Activated T-helper 17 cell treated with anti-CD3 and anti-CD28 coated beads, Interleukin-2, amount 50 U/mL, for 72 hours (primary cell): ENCODE measurements at places on chromosomes 1 and 21. TPM values are rescaled to one million over a fixed set of nuclear protein-coding genes. Genes with fewer than 3 reads are reported as not detected.
A peak's percentile ranks its signal among the peaks of the same experiment; 100 is the strongest.

DNA sequence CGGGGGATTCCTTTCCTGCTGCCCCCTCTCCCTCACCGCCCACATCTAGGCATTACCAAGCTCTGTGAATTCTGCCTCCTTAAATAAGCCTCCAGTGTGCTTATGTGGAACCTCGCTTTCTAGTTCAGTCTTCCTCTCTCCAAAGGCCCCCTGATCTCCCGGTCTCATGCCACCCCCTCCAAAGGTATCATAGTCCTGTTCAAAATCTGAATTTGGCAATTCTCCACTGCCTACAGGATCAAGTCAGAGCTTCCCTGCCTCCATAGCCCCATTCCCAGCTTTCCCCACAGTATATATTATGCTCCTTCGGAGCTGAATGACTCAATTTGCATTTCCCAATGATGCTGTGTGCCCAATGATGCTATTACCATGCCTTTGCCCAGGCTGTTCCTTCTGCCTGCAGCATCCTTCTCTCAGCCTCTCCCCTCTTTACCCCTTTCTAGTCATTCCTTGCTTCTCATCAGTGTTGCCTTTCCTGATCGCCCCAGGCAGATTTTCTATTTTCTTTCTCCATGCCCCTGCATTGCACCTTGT, 1.7 kb downstream of the AZIN2 start:
- ATAC-seq, result no peak
- H3K27ac ChIP-seq, result no peak overlapping the region
- peaks cover 19% of the 10 kb centered on the region for H3K4me1 ChIP-seq
- H3K36me3 ChIP-seq, result no peaks in the 10 kb centered on the region

- H3K4me1 ChIP-seq, result no peaks in the 10 kb centered on the region
- H3K4me3 ChIP-seq, result no peak overlapping the region
- no peak for ATAC-seq
- H3K27ac ChIP-seq, result no peak overlapping the region
- H3K27me3 ChIP-seq, result peaks cover 14% of the 10 kb centered on the region
Observed at GRCh38 chr21:37593740-37594471, 227.3 kb downstream of the DYRK1A start.

DNA sequence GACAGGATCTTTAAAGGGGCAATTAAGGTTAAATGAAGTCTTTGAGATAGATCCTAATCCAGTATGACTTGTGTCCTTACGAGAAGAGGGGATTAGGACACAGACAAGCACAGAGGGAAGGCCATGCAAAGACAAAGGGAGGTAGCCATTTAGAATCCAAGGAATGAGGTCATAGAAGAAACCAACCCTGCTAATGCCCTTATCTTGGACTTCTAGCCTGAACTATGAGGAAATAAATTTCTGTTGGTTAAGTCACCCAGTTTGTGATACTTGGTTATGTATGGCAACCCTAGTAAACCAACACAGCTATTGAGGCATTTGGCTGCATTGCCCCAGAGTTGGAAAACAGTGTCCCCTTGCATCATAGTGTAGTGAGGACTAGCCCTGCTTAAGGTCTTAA, 121.3 kb downstream of the MAST2 start:
- H3K27ac ChIP-seq, result no peak overlapping the region
- no peaks in the 10 kb centered on the region for H3K36me3 ChIP-seq
- no peaks in the 10 kb centered on the region for H3K27me3 ChIP-seq
- no peak for ATAC-seq
- H3K4me3 ChIP-seq, result no peak overlapping the region

DNA sequence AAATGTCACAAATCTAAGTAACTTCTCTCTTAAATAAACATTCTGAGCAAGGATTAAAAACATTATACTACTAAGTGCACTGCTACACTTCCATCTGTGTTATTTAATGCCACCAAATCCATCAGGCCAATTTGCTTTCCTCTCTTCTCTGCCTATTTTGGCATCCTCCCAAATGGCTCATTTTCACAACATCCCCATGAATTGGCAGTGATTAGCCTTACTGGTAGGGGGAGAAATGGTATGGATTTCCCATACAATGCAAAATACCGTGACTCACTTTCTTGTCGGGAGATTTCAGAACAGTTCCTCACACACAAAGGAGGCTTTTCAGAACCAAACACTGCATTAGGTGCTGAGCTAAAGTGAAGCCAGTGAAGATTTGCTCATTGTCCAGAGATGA, 195.7 kb downstream of the MIS18A start:
- no peak overlapping the region for H3K27ac ChIP-seq
- no peak overlapping the region for H3K4me3 ChIP-seq
- no peaks in the 10 kb centered on the region for H3K4me1 ChIP-seq
- no peaks in the 10 kb centered on the region for H3K36me3 ChIP-seq
- H3K27me3 ChIP-seq, result peaks cover 4% of the 10 kb centered on the region

DNA sequence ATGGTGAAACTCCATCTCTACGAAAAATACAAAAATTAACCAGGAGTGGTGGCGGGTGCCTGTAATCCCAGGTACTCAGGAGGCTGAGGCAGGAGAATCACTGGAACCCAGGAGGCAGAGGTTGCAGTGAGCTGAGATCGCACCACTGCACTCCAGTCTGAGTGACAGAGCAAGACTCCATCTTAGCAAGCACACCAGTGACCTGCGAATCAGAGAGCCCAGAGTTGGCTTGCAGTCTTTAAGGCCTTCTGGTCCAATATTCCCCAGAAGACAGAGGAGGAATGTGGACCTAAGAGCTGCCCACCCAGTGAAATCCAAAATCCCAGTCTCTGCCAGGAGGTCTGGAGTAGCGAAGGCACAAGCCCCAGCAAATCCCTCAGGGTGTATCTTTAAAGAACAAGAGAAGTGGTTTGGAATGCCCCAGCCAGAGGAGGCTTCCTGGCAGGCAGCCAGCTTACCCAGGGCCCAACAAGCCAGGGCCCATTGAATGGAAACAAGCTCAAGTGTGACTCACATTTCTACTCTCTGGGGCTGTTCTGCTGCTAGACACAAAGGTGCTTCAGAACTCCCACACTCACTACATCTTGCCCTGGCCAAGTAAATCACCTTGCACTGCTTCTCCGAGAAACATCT, 23.9 kb downstream of the GPR161 start:
- peak; percentile 97 for ATAC-seq
- H3K4me1 ChIP-seq, result peaks cover 3% of the 10 kb centered on the region
- H3K36me3 ChIP-seq, result no peaks in the 10 kb centered on the region

The MROH9 gene
- total RNA-seq, result not detected

GRCh38 chr1:2231532-2232254, 3.6 kb downstream of the SKI start:
- H3K4me3 ChIP-seq, result peak overlapping the region; percentile 99
- no peaks in the 10 kb centered on the region for H3K27me3 ChIP-seq
- H3K4me1 ChIP-seq, result peaks cover 28% of the 10 kb centered on the region
- peak; percentile 34 for ATAC-seq
- peak overlapping the region; percentile 97 for H3K27ac ChIP-seq

- peak overlapping the region; percentile 51 for H3K27ac ChIP-seq
- peak; percentile 79 for ATAC-seq
- H3K4me3 ChIP-seq, result peak overlapping the region; percentile 82
- peaks cover 15% of the 10 kb centered on the region for H3K4me1 ChIP-seq
- H3K36me3 ChIP-seq, result peaks cover 26% of the 10 kb centered on the region
Observed at GRCh38 chr1:228646717-228647522, 88.4 kb upstream of the RHOU start.

GRCh38 chr1:50047916-50048694, 24.4 kb upstream of the AGBL4 start:
- no peaks in the 10 kb centered on the region for H3K4me1 ChIP-seq
- no peaks in the 10 kb centered on the region for H3K36me3 ChIP-seq
- no peak overlapping the region for H3K27ac ChIP-seq
- no peak overlapping the region for H3K4me3 ChIP-seq

DNA sequence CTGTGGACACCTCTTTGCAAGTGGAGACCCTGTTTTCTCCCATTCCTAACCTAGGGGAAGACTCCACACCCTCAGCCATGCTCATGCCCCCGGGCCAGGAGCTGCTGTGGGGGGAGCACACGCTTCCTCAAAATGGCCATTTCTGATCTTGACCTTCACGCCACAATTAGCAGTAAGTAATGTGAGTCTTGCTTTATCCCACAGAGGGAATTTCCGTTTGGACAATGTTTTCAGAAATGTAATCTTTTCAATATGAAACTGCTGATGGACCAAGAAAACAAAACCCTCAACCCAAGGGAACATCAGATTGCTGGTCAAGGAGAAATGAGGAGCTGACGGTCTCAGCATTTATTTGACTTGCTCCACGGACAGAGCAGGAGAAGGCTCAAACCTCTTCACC, 8.3 kb upstream of the KCNE1 start:
- H3K27ac ChIP-seq, result no peak overlapping the region
- H3K4me3 ChIP-seq, result no peak overlapping the region
- H3K36me3 ChIP-seq, result peaks cover 16% of the 10 kb centered on the region
- no peak for ATAC-seq

- peaks cover 31% of the 10 kb centered on the region for H3K27me3 ChIP-seq
- no peak overlapping the region for H3K4me3 ChIP-seq
- no peak for ATAC-seq
- H3K36me3 ChIP-seq, result no peaks in the 10 kb centered on the region
- H3K4me1 ChIP-seq, result no peaks in the 10 kb centered on the region
Observed at GRCh38 chr1:248783367-248783766, 27.8 kb upstream of the LYPD8 start.

DNA sequence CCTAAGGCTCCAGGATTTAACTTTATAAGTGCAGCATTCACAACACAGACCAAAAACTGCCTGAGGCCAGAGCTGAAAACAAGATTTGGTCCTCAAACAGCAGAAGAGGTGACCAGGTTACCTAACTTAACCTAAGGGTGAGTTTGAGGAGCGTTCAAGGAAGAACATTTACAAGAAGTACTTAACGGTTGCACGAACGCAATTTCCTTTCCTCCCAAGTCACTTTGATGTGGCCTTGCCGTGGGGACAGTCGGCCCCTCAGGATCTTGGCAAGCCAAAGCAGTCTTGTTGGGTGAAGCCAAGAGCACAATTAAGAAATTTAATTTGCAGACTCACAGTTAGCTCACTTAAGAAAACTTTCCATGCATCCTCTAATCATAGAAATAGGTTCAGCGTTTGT, 202.6 kb upstream of the COA6 start:
- H3K27ac ChIP-seq, result no peak overlapping the region
- no peaks in the 10 kb centered on the region for H3K36me3 ChIP-seq
- no peaks in the 10 kb centered on the region for H3K4me1 ChIP-seq

GRCh38 chr1:40734882-40735628, 43.6 kb downstream of the NFYC start:
- H3K4me3 ChIP-seq, result no peak overlapping the region
- no peaks in the 10 kb centered on the region for H3K27me3 ChIP-seq
- no peak overlapping the region for H3K27ac ChIP-seq

The NCDN gene
- 37.1 TPM for total RNA-seq

GRCh38 chr1:72435025-72435424, 152.7 kb upstream of the NEGR1 start:
- no peaks in the 10 kb centered on the region for H3K27me3 ChIP-seq
- no peak for ATAC-seq
- no peaks in the 10 kb centered on the region for H3K4me1 ChIP-seq
- H3K27ac ChIP-seq, result no peak overlapping the region

DNA sequence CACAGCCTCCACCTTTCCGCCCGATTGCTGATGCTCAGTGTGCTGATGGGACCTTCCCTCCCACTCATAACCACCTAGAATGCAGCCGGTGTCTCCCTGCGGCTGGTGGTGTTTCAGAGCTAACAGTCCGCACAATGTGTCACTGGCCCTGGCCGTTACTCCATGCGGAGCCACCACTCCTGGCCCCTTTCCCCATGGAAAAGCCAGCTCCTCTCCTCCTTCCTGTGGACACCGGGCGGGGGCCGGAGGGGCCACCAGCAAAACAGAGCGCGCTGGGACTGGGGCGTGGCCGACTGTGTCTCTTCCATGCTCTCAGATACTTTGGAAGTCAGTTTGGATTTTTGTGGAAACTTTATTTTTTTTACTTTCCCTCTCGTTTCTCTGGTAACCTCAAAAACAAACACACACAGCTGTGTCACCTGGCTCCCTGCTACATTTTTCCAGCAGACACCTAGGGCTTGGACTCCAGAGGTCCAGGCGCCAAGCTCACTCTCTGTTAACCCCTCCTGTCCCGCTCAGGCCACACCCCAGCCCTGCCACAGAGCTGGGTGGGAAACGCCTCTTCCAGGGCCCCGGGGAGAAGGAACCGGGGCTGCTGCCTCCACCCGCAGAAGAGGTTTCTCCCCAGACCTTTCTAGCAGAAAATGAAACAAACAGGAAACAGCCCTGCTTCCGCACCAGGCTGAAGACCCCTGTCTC, 32.5 kb upstream of the COL6A2 start:
- H3K27me3 ChIP-seq, result peaks cover 30% of the 10 kb centered on the region
- peaks cover 12% of the 10 kb centered on the region for H3K4me1 ChIP-seq
- H3K4me3 ChIP-seq, result no peak overlapping the region
- H3K27ac ChIP-seq, result no peak overlapping the region
- no peaks in the 10 kb centered on the region for H3K36me3 ChIP-seq
- no peak for ATAC-seq

- H3K4me1 ChIP-seq, result no peaks in the 10 kb centered on the region
- H3K27ac ChIP-seq, result no peak overlapping the region
- H3K4me3 ChIP-seq, result no peak overlapping the region
- no peaks in the 10 kb centered on the region for H3K36me3 ChIP-seq
- no peak for ATAC-seq
Observed at GRCh38 chr1:221965252-221965651, 223.4 kb upstream of the DUSP10 start.

The KIF21B gene
- 64.2 TPM for total RNA-seq

The CRNN gene
- total RNA-seq, result not detected

- H3K4me3 ChIP-seq, result no peak overlapping the region
- ATAC-seq, result no peak
- H3K27me3 ChIP-seq, result no peaks in the 10 kb centered on the region
Observed at GRCh38 chr1:213284626-213285025, 233.6 kb downstream of the RPS6KC1 start.

DNA sequence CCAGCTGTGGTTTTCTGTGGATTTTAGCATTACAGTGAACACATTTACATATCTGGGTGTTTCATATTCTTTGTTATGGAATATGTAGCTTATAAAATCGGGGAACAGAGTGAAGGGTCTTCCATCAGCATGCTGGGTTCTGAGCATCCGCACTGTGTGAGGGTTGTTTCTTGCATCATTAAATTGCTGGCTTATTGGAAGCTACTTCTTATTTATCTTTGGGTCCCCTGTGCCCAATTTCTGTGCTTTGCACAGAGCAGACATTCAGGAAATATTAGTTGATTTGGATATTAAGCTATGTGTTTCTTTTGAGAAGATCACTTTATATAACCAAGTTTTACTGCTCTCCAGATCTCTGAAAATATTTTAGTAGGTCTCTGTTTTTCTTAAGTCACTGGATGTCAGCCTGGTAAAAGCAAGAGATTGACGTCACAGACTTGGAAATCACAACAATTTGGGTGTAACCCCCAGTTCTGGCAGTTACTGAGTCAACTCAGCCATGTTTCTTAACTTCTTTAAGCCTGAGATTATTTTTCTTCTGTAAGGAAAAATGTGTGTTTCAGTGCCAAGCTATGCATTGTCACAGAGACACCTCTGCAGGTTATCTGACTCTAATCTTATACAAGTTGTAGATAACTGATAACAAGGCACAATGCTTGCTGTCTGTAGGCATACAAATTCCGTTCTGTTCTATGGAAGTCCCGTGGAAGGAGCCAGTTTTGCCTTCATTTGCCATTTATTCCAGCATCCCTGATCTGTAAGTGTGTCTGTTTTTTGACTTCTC, 258.3 kb upstream of the KAZN start:
- no peak overlapping the region for H3K4me3 ChIP-seq
- ATAC-seq, result no peak
- H3K27ac ChIP-seq, result no peak overlapping the region
- no peaks in the 10 kb centered on the region for H3K36me3 ChIP-seq
- peaks cover 20% of the 10 kb centered on the region for H3K27me3 ChIP-seq

The SLC9C2 gene
- total RNA-seq, result not detected

The IL19 gene
- total RNA-seq, result not detected
